ENCODE measurements at places on chromosomes 16 and 17.
A peak's percentile ranks its signal among the peaks of the same experiment; 100 is the strongest.

- DNase-seq: no peak
These were observed 22.7 kb downstream of the BCO1 start for GRCh38 chr16:81261049-81261648.

DNA sequence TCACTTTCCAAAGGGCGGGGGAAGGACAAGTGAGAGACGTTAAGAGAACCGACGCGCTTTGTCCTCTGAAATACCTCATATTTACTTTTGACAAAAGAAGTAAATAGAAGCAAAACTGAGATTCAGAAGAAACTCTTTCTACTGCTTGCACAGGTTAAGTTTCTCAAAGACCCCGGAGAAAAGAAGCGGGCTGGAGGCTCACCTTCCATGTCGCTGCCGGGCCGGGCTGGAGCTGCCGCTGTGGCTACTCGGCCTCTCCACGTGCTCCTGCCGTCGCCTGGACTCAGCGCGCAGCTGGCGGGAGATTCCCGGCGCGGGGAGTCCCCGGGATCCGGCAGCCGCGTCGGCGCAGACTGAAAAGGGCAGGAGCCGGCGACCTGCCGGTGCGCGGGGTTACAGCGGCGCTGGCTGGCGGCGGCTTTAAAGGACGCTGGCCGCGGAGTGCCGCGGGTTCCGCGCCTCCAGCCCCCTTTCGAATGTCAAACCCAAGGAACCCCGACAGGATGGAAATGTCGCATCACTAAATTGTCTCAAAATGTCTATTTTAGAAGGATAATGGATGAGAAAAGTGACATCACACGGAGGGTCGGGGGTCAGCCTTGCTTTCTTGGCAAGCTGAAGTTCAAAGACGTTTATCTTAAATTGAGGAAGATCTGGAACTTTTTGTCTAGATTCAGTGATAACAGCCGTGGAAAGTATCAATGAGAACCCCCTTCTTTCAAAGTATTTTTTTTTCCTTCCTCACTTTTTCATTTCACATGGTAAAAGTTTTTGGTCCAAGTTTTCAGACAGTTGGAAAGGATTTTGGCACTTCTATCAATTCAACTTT lies at the start of gene IKZF3:
Gene IKZF3, minus strand, starts transcription at position 395 of the 829 bp plus-strand sequence. Its CDS starts 186 bp downstream, at position 209.
- DNase-seq: peak; percentile 66

GRCh38 chr17:66310528-66311148 lies 8.2 kb downstream of the PRKCA start:
- DNase-seq: no peak

DNA sequence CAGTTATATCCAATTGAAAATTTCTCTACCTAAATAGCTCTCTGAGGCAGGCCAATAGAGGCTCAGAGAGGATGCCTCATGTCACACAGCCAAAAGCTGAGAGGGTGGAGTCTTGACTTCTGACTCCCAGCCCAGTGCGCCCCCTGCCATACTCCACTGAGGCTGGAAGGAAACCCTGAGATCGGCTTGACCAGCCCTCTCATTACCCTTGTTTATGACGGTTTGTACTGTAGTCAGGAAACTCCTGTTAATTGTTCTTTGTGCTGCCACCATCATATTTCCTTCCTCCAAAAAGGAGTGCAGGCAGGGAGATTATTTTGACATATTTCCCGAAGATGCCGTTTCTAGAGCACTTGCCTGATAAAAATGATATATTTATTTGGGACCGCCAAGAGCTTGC lies 107.9 kb downstream of the AIPL1 start:
- no peak for DNase-seq

DNA sequence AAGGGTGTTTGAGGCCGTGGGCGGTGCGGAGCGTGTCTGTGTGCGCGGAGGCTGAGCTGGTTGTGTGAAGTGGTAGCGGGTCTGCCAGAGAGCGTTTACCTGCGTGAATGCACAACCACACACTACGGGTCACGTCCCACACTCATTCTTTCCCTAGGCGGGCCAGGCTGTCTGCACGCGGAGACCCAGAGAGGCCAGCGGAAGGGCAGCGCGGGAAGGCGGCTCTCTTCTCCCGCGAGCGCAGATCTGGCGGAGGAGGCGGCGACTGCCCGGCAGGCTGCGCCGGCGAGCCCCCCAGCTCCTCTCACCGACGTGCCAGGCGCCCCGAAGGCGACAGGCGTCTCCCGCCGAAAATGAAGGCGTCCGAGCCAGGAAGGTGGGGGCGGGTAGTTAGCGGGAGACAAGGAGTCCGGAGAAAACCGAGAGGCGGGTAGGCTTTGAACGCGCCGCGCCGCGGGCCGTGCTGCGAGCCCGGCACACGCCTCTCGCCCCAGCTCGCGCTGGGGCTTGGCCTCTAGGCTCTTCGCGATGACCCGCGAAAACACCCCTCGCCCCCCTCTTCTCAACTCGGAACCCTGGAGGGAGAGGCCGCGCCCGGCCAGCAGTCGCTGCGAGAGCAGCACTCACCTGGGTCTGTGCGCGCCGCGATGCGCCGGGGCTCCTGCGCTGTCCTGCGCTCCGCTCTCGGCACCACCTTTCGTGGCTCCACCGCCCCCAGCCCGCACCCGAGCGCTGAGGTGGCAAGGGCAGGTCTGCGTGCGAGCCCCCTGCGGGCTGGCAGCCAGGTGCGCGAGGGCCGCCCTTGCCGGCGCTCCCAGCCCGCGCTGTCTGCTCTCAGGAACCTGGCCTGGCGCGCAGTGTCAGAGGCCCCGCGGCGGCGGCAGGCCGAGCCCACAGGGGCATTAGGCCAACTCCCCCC lies 2.0 kb upstream of the FOXF1 start:
- DNase-seq: no peak

- no peak for DNase-seq
These were observed 19.9 kb downstream of the CFAP20 start for GRCh38 chr16:58109330-58109729.

DNA sequence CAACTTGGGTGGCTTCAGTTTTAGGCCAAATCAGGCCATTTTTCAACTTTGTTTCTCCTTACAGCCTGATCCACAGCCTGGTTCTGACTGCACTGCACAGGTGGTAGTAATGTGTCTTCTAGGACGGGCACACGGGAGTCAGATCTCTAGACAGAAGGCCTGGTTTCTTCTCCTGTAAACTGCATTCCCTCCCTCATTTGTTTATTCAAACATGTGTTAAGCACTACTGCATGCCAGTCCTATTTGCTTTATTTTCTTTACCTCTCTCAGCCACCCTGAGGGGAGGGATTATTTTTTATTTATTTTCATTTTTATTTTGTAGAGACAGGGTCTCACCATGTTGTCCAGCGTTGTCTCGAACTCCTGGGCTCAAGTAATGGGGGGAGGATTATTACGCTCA lies 6.3 kb upstream of the KSR1 start:
- no peak for DNase-seq

DNA sequence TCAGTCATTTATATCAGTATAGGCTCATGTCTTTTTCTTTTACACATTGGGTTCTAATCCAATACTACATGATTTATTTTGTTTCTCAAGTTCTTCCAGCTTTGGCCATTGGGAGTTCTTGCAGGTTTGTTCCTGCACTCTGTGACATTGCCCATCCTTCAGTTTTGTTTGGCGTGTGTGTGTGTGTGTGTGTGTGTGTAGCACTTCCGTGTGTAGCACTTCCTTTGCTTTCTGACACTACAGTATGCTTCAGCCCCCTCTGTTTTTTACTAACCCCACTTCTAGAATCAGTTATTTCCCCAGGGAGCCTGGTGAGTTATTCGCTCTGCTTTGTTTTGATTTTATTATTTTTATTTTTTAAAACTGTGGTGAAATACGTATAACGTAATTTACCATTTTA lies 75.6 kb upstream of the LGALS9 start:
- no peak for DNase-seq

DNA sequence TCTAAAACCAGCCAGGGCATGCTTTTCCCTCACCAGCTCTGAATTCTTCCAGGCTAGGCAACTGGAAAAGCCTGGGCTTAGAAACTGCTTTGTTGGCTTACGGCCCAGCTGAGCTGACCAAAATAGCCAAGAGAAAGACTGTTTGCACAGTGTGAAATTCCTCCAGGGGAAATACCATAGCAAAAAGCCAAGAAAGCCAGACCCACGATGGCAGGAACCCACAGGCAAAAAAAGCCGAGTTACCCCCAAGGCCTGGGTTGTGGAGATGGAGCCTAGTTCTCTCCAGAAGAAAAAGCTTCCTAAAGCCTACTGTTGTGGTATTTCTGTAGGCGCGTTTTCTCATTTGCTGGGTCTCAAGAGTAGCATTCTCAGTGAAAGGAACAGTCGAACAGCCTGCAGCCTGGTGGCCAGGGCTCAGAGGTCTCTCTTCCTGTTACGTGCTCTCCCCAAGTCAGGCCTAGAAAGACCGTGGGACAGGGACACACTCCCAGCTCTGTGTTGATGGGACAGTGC lies 9.2 kb downstream of the SP2 start:
- no peak for DNase-seq

GRCh38 chr17:17722081-17722905 lies 41.0 kb downstream of the RAI1 start:
- DNase-seq: no peak

DNA sequence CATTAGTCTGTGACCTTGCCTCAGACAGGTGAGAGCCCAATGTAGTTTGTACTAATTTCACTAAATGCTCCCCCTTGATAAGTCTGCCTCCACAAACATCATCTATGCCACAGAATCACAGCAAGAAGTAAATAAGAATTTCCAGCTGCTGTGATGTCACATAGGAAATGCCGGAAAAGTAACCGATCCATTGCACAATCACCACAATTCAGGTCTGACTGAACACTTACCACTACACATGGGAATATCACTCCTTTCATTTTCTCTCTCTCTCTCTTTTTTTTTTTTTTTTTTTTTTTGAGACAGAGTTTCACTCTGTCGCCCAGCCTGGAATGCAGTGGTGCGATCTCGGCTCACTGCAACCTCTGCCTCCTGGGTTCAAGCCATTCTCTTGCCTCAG lies 79.0 kb upstream of the CDH11 start:
- no peak for DNase-seq

DNA sequence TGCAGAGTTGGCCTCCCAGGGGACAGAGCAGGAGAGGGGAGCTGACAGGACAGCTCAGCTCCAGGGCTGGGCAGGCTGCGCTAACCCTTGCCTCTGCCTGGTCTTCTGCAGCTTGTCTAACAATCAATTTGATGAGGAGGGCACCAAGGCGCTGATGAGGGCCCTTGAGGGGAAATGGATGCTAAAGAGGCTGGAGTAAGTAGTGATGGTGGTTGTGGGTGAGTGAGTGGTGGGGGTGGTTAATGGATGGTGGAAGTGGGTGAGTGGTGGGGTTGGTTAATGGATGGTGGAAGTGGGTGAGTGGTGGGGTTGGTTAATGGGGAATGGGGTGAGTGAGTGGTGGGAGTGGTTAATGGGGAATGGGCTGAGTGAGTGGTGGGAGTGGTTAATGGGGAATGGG lies 22.0 kb upstream of the CPNE2 start:
- no peak for DNase-seq

DNA sequence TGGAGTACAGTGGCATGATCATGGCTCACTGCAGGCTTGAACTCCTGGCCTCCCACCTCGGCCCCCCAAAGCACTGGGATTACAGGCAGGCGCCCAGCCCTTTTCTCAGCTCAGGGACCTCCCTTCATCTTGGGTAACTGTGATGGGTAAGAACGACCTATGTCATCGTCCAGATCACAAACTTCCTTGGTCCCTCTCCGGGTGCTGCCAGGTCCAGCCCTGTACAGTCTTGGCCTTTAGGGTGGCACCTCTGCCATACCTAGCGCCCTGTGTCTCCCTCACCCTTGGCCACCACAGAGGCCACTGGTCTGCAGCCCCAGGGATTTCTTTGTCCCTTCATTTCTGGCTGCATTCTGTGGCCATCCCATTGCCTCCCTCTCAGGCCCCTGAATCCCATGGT lies 29.7 kb upstream of the ZFP90 start:
- no peak for DNase-seq

DNA sequence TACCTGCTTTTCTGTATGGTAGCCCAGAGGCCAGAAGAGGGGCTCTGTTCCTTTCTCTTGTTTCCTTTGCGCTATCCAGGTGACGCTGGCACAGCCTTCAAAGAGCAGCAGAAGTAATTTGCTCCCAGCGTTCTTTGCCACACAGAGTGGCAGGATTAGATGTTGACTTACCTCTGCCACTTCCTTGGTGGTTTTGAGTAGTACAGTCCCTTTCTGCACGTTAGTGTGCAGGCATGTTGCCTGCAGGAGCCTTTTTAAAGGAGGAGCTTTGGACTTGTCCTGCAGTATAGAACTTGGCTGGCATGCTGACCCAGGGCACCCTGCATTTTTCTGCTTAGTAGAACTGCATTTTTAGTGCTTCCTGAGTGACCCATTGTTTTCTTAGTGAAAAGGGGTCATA lies at the start of gene ABCC11:
Gene ABCC11, minus strand, starts transcription at position 229 of the 400 bp plus-strand sequence. CDS start 15,618 bp downstream, outside the sequence.
- DNase-seq: no peak

DNA sequence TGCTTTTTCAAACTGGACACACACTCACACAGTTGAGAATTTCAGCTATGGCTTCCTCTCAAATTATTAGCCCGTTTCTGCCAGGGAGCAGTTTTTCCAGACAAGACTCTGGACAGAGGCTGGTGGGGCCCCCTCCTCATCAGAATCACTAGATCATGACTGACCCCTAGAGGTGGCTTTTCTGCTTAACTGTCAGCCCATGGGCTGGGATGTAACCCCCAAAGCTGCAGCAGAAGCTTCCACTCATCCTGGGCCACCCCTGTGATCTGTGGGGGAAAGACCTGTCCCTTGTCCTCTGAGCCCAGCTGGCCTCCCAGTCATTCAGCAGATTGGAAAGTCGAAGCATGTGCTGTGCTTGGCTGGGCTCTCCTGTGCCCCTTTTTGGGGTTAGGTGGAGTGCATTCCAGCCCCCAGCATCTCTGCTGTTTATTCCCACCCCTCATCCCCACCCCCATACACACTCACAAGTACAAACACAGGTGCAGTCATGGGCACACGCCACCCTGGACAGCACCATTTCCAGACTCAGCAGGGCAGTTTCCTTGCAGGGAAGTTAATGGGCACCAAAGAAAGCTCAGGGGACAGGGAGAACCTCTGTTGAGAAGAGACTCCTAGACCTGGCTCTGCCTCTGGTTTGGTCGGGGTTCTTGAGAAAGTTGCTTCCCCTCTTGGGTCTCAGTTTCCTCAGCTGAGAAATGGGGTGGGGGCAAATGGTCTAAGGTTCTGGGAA lies 77.6 kb upstream of the RBL2 start:
- DNase-seq: no peak

GRCh38 chr17:82935966-82936767 lies 96.3 kb upstream of the ZNF750 start:
- DNase-seq: no peak

DNA sequence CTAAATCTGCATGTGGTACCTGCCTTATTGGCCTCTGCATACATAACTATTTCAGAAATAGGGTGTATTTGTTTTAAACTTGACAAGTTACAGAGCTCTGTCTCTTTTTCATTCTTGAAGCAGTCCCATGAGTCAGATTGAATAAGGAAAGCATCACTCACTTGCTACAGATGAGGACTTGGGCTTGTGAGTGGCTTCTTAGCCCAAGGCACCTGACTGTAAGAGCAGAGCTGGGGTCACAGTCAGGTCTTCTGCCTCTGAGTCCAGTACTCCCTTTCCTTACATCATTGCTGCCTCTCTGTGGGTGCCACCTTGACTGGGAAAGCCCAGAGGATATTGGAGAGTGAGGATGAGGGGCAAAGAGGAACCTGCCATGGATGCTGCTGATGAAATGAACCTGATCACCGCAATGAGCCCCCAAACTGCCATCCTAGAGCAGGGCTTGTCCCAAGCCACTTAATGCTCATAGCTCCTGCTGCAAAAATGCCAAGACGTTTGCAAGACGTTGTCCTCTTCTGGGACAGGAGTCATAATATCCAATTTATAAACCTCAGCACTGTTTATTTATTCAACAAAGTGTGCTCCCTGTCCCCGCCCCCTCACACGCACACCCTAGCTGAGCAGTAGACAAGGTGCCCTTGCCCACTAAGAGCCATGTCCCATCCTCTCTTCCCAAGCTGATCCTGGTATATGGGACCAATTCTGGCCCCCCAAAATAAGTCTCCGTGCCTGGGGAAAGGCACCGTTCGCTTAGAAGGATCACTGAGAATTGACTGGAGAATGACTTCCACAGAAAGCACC lies 74.1 kb downstream of the CCDC182 start:
- no peak for DNase-seq
